ENCODE measurements at places on chromosomes 16 and 17.

DNA sequence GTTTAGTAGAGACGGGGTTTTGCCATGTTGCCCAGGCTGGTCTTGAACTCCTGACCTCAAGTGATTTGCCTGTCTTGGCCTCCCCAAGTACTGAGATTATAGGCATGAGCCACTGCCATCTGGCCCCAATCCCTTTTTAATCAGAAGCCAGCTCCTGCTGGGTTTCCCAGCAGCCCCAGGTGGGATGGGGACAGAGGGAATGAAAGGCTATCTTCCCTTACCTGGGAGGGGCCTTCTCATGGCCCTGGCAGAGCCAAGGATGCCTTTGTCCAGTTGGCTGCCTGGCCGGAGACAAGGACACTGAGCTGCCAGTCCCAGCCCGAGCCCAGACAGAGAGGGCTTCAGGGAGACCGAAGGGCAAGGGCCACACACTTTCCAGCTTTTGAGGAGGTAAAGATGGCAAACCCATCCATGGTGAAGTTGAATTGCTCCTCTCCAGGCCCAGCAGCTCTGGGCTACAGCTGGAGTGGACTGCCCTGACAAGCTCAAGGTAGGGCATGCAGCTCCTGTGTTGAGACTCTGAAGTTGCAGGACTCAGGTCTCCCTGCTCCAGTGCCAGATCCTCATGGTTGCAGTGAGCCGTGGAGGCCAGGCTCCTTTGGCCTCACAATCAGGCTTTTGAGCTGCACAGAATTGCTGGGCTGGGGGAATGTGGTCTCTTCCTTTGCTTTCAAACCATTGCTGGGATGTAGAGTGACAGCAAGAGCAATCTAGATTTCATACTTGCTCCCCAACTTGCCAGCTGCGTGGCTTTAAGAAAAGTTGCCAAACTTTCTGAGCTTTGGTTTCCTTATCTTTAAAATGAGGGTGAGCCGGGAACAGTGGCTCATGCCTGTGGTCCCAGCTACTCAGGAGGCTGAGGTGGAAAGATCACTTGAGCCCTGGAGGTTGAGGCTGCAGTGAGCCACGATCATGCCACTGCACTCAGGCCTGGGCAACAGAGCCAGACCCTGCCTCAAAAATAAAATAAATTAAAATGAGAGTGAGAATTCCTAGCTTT, 44.5 kb upstream of the IL34 start:
- no peak for DNase-seq

DNA sequence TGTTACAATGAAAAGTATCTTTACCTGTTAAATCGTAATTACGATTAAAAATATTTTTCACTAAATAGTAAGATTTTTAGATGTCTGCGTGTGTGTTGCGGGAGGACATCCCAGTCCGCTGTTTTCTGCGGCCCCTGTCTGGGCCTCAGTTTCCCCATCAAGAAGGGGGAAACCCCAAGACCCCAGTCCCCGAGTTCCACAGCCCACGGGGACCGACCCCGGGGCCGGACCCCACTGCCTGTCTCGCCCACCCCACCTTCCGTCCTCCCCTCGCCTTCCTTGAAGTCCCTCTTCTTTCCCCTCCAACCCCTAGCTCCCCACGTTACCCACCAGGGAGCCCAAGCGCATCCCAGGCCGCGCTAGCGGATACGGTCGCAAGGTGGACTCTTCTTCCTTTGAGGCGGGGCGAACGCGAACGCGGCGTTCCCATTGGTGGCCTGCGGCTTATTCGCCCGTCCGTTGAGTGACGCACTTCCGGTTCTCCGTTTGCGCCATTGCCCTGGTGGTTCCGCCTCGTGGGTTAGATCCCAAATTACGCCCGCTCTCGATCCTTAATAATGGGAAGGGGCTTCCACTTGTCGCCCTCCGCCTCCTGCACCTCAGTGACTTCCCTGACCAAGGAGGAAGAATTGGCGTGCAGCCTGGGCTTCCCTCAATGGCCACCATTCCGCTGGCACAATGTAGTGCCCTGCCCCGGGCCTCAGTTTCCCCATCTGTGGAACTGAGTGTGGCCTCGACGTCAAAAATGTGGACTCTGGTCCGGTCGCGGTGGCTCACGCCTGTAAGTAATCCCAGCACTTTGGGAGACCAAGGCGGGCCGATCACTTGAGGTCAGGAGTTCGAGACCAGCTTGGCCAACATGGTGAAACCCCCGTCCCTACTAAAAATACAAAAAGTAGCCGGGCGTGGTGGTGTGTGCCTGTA, at the start of gene NSMCE1:
TSS of gene NSMCE1 (minus strand) at position 397 of the 924 bp plus-strand sequence. CDS start 11,202 bp downstream, outside the sequence.
- DNase-seq, result peak; percentile 84

DNA sequence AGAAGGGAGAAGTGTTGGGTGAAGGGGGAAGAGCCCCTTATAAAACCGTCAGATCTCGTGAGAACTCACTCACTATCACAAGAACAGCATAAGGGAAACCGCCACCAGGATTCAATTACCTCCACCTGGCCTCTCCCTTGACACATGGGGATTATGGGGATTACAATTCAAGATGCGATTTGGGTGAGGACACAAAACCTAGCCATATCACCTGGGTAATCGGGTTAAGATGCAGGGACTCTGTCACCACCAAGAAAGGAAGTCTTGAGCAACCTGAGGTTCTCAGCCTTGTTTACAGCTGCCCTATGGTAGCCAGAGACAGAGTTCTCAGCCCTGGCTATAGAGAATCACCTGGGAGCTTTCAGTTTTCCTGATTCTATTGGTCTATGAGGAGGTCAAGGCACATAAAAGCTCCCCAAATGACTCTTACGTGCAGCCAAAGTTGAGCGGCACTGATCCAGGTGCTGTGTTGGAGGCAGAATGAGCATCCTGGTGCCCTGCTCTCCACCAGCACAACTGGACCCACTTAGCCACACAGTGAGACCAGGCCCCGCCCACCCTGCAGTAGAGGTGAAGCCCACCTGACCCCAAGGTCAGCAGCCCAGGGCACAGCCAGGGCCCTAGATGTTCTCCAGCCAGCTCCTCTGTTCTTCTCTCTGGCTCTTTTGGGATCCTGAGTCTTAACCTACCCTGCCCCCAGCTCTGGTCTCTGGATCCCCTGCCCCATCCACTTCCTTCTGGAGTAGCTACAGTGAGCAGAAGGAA, 138.5 kb upstream of the CDH5 start:
- DNase-seq, result no peak

DNA sequence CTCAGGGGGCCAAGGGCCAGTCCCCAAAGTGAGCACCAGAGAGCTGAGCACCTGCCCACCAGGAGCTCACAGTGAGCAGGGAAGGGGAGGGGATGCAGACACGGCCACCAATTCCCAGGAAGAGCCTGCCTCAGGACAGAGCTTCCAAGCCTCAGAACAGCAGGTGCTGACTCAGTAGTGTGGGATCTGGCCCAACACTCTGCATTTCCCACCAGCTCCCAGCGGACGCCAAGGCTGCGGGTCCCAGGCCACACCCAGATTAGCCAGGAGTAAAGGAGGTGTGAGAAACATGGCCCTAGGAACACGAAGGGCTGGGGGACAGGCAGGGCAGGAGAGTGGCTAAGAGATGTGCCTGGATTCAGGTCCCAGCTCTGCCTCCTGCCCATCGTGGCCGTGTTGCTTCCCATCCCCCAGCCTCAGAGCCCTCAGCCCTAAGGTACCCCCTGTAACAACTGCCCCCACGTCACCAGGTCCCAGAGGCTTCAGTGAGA, 28.4 kb upstream of the EIF1 start:
- DNase-seq, result no peak

- DNase-seq, result no peak
These were observed 26.4 kb downstream of the ARHGAP44 start for GRCh38 chr17:12815642-12816141.

GRCh38 chr17:27595208-27595607, 35.8 kb upstream of the LGALS9 start:
- DNase-seq, result no peak

Measured in NCI-H187 (cell line).